ENCODE measurements at places on chromosomes 4 and X. TPM values are rescaled to one million over a fixed set of nuclear protein-coding genes. Genes with fewer than 3 reads are reported as not detected.

Gene MTHFD2L
- total RNA-seq = 6.8 TPM

Gene TMEM271
- not detected for total RNA-seq

Gene XAGE2
- not detected for total RNA-seq

DNA sequence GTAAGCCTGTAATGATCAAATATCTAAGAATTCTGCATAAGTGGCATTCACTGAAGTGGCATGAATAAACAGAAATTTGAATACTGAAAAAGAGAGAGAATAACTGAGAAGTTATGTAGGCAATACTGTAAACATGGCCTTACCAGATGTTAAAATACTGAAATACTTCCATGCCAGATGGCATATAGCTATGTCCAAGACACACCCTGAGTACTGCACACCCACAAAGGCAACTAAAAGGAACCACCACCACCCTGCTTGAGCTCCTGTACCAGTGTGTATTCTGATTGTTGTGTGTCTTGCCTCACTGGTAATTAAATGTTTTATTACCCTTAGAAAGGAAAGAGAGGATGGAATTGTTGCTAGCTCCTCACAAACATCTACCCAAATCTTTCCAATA, 192.1 kb downstream of the ADAMTS3 start:
- DNase-seq = no peak

DNA sequence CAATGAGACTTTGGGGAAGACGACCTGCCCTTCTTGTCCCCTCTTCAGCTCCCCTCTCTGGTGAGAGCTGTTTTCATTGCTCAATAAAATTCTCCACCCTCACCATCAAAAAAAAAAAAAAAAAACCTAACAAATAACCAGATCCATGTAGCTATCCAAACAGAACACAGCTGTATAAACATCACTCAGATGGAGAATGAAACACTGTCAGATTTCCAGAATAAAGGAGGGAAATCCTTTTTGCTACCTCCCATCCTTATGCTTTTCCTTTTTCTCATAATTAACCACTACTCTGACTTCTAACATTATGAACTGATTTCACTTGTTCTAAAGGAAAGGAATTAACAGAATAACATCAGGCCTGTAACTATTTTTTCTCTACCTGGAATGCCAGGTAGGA, 155.6 kb downstream of the PPP4R3C start:
- DNase-seq = no peak

- no peak for DNase-seq
Measured at GRCh38 chr4:137524725-137525369, 7.4 kb downstream of the PCDH18 start.

DNA sequence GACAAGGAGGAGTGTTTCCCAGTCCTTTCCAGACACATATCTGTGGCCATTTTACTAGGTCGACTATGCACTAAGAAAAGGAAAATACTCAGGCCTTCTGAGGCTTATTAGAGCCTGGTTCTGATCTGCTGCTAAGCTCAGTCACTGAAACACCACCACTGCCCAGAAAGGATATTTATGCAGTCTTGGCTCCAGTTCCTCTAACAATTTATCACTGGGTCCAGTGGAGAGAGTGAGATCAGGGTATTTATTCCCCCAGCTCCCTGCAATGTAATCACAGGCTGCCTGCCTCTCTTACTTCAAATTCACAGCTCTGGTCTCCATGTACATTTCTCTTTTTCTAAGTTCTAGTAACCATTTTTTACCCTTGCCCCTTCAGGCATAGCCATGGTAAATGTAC, 81.6 kb upstream of the INPP4B start:
- no peak for DNase-seq

- DNase-seq = no peak
Measured at GRCh38 chrX:139834879-139835278, 98.0 kb downstream of the ATP11C start.

GRCh38 chrX:118534716-118535493, 39.3 kb downstream of the DOCK11 start:
- DNase-seq = no peak

GRCh38 chr4:32858361-32858760, 2138.2 kb downstream of the PCDH7 start:
- no peak for DNase-seq

- DNase-seq = no peak
Measured at GRCh38 chrX:22202251-22202650, 70.5 kb upstream of the CBLL2 start.

All from mucosa of gallbladder (tissue), 1 donor.